Activated naive CD4-positive, alpha-beta T cell treated with anti-CD3 and anti-CD28 coated beads, Interleukin-2, amount 50 U/mL, for 72 hours (primary cell): ENCODE measurements at places on chromosomes 11 and 22. TPM values are rescaled to one million over a fixed set of nuclear protein-coding genes. Genes with fewer than 3 reads are reported as not detected.

- DNase-seq, result no peak
Measured at GRCh38 chr11:46445920-46446771, 54.6 kb upstream of the CHRM4 start.

DNA sequence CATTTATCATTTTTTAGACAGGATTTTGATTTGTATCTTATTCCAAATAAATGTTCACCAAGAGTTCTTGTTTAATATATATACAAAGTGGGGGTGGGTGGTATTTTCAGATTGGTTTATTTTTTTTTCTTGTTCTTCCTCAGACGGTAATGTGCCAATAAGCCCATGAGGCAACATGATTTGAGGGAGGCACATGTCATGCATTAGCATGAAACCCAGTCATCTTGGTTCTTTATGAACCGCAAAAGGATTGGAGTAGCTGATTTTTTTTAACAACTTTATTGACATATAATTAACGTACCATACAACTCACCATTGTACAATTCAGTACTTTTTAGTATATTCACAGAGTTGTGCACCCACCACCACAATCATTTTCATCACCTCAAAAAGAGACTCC, 2.7 kb downstream of the BCL2L13 start:
- no peak for DNase-seq

DNA sequence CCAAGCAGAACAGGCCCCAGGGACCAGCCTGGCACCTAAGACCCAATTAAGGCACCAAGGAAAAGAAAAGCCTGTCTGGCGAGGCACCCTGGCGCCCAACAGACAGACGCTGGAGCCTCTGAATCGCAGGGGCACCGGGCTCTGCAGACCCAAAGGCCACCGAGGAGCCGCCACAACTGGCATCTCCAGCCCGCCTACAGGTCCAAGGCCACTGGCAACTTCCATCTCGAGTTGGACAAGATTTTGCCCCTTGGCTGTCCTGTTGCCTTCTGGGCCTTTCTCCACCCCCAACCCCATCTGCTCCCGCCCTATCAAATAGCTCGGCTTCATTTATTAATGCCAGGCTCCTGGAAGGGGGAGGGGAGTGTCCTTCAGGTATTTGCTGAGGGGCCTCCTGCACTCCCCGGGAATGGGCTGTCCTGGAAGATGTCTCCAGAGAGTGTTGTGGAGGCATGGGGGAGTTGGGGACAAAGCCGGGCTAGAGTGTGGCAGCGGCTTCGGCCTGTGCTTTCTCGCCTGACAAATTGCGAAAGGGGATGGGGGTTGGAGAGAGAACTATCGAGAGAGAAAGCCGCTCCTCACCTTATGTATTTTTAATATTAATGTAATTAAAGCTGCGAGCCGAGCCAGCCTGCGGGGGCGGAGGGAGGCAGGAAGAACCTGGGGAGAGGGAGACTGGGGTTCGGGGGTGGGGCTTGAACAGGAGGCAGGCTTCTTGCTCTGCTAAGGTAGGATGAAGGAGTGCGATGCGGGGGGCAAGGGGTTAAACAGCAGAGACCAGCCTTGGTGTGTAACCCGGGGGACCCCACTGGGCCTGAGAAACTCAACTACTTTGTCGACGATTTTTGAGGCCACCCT, 2.0 kb downstream of the DSCAML1 start:
- no peak for DNase-seq

GRCh38 chr11:62186195-62186594, 3.8 kb upstream of the SCGB1D1 start:
- DNase-seq, result no peak

DNA sequence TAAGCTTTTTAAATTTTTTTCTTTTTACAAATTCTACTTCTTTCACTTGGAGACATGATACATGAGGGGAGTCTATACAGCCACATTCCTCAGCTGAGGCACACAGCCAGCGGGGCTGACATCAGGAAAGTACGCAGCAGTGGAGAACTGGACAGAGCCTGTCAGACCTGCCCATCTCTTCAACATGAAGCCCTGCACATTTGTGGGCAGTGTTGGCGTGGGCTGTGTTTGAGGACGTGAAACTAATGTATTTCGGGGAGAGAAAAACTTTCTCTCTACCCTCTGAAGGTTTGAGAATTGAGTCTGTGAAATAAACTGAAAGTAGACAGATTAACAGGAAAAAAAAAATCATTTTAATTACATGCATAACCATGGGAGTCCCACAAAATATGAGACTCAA, 84.8 kb upstream of the HTATIP2 start:
- DNase-seq, result no peak

GRCh38 chr11:75474878-75475766, 42.1 kb upstream of the KLHL35 start:
- DNase-seq, result peak; percentile 58

- DNase-seq, result no peak
Measured at GRCh38 chr22:46003271-46004091, 26.5 kb upstream of the WNT7B start.

DNA sequence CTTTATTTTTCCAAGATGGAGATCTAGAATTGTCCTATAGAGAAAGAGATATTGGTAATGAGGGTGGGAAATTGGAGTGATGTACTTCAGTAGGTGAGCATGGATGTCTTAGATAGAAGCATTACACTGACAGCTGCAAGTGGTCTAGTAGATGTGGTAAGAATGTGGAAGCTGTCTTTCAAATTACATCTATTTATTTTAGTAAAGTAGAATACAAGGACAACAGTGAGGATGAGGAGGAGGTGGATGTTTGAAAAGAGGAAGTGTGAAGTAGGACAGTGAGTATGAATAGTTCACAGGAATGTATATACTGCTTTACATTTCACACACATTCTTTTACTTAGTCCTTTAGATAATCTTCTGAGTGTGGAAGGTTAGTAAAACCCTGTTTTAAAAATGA, 64.2 kb downstream of the HIPK3 start:
- DNase-seq, result no peak

- no peak for DNase-seq
Measured at GRCh38 chr11:6523253-6523652, 26.2 kb downstream of the DNHD1 start.

DNA sequence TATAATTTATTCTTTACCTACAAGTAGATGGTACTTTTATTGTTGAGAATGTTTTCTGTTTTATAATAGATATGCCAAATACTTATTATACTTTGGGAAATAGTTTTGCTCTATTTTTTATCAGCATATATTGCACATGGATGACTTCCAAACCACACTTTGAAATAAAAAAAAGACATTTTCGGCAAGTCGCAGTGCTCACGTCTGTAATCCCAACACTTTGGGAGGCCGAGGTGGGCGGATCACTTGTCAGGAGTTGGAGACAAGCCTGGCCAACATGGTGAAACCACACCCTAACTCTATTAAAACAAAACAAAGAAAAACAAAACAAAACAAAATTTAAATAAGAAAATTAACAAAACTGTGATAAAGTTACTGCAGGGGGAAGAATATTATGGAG, 983.9 kb upstream of the CNTN5 start:
- no peak for DNase-seq

- no peak for DNase-seq
Measured at GRCh38 chr11:73623686-73624085, 22.7 kb upstream of the PLEKHB1 start.

DNA sequence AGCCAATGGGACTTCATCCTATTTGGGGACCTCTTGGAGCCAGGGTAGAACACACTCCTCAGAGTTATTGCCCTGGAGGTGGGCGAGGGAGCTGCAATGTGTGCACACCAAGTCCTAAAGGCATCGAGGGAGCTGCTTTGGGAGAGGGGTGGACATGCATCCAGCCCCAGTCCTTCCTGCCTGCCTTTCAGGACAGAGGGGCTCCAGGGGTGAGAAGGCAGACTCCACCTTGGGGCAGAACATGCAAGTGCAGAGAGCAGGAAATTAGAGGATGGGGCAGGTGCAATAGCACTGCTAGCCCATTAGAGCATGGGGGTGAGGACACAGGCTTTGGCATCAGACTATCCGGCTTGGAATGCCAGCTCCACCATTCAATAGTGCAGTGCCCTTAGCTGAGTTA, 288.5 kb downstream of the OPCML start:
- DNase-seq, result no peak

- no peak for DNase-seq
Measured at GRCh38 chr22:42319386-42319785, 48.9 kb upstream of the TCF20 start.

- DNase-seq, result peak; percentile 69
Measured at GRCh38 chr11:104705490-104706190, 192.6 kb downstream of the CASP12 start.

DNA sequence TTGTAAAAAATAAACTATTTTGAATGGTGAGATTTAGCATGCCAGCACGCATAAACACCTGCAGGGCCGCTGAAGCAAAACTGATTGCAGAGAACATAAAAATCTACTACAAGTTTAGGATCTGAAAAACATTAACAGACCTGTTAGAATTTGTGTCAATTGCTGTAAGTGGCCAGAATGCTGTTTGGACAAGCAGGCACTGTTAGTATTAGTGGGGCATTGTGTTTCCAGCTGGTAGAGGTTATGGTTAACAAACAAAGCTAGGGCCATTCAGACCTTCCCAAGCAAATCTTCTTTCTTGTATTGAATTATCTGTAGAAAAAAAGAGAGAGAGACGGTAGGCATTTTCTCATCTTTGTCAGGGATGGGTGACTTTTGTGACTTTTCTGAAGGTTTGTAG, 57.6 kb upstream of the OLFML1 start:
- no peak for DNase-seq

DNA sequence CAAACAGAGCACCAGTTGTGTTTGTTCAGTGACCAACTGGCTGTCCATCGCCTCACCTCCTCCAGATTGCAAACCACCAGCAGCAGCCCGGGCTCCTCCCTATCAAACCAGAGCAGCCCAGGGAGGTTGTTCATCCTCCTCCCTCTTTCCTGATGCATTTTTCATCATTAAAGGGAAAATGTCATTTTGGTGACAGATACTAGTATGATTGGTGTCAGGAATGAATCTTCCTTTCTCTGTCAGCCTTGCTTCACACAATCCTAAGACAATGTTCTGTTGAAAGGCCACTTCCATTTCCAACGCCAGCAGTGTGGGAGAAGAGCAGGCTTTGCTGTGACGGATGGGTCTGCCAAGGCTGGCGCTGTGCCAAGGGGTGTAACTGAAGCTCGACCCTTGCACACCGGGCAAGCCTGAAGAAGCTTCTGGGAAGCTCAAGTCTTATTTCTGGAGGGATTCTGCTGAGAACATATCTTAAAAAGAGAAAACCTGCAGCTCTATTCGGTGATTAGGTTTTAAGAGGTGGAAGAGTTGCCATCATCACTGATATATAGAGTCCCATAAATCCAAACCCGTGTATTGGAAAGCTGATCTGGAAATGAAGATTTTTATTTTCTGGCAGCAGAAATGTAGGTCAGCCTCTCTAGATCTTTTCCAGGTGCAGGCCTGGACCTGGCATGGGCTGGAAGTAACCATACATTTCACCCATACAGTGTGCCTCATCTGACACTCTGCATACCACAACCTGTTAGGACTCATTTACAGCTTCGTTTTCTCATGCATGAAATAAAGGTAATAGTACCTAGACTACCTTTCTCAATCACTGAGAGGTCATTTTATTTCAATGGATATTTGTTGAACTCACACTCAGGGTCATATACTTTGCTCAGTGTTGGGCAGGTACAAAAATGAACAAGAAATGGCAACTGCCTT, 524.5 kb downstream of the NTM start:
- DNase-seq, result no peak

DNA sequence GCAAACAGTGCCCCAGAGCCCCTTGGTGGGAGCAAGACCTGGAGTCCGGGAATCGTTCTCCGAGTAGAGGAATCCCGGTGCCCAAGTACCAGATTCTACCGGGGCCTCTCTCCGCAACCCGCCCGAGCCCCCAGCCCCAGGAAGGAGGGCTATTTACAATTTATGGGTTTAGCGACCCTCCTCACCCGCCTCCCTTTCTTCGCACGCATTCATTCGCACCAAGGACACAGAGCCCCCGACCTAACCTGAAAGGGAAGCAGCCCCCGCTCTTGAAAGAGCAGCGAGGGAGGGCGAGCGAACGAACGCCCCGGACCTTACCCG, 628 bp downstream of the LRP4 start:
- DNase-seq, result no peak

- peak; percentile 70 for DNase-seq
Measured at GRCh38 chr11:75450826-75451821, 18.1 kb upstream of the KLHL35 start.

The SERPING1 gene
- not detected for total RNA-seq

The APOL3 gene
- 70.0 TPM for total RNA-seq

The DEFB131B gene
- total RNA-seq, result not detected

The RIMBP3C gene
- total RNA-seq, result 0.33 TPM

The DTX4 gene
- not detected for total RNA-seq

The GAB4 gene
- total RNA-seq, result not detected

The SDHAF2 gene
- 32.0 TPM for total RNA-seq

The TRMT112 gene
- 198 TPM for total RNA-seq

The MUC15 gene
- total RNA-seq, result not detected

The OR52A1 gene
- not detected for total RNA-seq

The CCDC134 gene
- total RNA-seq, result 16.7 TPM
